T-helper 9 cell (primary cell): ENCODE measurements at places on chromosomes 11 and 22.

- no peak for DNase-seq
Measured at GRCh38 chr11:108534274-108534882, 36.2 kb upstream of the POGLUT3 start.

DNA sequence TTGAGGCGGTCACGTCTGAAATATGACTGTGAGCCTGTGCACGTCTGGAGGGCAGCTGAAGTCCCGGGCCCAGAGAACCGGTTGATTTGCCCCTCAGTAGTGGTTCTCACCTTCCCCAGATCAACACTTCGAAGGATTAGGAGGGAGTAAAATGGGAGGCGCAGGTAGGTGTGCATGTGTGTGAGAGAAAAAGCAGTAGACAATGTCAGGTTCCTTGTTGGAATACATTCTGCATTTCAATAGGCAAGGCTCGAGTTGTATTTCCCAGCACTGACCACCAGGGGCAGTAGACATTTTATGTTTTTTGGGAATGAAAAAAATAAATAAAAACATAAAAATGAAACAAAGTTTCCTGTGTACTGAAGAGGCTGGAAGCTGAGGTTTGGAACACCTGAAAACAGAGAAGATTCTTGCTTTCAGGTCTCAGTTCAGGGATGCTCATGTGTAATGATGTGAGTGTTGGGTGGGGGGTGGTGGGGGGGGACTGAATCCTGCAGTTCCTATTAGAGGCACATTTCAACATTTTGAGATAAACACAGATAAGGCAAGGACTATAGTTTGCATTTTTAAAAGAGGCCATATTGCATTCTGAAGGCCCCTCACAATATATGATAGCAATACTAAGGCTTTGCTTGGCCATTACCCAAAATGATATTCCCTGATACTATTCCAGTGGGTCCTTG lies 333.9 kb downstream of the CADM1 start:
- DNase-seq, result no peak

DNA sequence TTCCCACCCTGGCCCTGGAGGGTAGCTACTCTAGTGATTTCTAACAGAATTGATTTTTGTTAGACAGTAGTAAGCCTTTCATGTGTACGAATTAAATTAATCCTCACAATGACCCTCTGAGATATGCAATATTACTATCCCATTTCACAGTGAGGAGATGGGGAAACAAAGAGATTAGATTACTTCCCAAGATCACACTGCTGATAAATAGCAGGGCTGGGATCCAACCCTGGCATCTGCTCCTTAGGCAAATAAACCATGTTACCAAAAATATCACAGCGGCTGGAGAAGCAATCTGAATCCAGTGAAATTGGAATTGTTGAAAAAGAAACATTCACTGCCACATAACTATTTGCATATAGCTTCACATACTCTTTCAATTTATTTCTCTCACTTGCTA lies 12.8 kb upstream of the CAVIN3 start:
- no peak for DNase-seq

- no peak for DNase-seq
Measured at GRCh38 chr11:17988465-17988864, 24.4 kb downstream of the SERGEF start.

DNA sequence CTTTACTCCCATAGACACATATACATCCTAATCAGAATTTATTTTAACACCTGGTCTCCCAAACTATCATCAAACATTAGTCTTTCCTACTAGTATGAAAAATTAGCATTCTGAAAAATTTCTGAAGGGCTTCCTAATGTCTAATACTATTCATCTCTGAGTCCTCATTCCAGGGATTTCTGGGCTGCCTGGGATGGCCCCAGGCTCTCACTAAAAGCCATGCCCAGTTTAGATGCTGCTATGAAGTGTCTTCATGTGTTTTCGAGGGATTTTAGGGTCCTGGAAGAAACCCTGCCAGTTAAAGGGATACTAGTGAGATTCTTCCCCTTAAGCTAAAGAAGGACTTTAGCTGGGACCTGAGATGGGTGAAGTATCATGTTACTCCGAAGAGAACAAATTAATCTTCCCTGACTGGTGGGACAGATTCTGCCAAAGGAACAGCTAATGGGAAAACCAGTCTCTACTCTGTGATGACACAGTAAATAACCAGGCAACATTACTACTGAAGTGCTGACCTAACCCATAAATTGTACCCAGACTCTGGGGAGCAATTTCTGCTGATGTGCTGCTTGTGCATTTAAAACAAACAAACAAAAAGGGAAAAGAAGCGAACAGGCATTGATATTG lies 342.6 kb downstream of the SOX6 start:
- no peak for DNase-seq

GRCh38 chr11:97856666-97857065 lies 1164.1 kb upstream of the CNTN5 start:
- DNase-seq, result no peak

GRCh38 chr11:76025068-76025467 lies 181.2 kb downstream of the WNT11 start:
- DNase-seq, result no peak

GRCh38 chr11:24375931-24376330 lies 120.9 kb upstream of the LUZP2 start:
- DNase-seq, result no peak

DNA sequence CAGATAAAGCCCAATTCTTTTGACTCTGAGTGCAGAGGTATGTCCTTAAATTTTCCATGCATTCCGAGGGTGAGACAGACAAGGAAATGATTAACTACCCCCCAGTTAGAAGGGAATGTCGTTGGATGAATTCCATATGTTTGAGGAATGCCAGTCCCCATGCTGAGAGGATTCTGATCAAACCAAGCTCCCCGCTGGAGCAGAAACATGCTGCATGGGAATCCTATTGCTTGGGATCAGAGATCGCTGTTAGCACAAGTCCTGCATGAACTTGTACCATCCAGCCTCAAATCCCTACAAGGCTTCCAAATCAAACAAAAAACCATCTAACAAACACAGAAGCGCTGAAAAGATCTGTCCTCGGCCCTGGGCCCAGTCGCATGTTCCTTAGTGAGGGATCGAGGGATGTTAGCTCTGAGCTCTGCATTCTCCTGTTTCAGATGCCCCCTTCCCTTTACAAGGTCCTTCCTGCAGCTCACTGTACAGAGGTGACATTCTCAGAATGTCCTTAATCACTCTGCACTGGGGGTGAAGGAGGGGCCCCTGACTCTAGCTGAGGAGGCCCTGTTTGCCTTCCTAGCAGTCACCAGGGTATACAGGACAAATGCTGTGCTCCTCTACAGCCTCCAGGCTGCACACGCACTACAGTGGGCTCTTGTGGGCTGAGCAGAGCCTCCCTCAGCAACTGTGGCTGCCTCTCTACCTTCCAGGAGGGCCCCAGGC lies 353.4 kb downstream of the TENM4 start:
- DNase-seq, result no peak

DNA sequence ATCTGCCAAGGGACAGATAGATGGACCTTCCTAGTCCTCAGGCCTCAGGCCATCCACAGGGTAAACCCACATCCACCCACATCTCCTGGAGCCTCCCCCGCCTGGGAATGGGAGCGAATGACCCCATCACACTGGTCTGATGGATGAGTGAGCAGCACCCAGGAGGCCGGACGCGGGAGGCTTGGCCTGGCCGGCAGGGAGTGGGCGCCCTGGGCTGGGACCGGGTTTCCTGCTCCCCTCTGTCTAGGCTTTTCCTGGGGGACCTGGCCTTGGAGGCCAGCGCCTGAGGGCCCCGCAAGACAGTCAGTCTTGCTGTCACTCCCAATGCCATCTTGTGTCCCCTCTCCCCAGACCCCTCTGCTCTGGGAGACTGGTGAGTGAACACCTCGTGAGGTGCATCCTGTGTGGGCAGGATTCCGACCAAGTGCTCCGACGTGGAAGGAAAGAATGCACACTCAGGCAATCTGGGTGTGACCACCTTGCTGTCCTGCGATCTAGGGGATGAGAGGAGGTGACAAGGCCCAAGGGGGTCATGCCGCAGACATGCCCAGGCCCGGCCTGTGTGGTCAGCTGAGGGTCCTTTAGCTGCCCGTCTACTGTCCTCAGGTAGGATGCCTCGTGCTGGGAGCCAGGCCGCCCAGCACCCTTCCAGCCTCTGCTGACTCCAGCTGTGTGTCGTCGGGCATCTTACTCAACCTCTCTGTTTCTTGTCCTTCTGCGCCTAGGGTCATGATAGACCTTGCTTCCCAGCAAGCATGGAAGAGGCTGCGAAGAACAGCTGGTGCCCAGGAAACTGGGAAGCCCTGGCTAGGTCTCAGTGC lies 26.5 kb upstream of the WNT7B start:
- DNase-seq, result no peak

- DNase-seq, result no peak
Measured at GRCh38 chr11:113634940-113635575, 71.0 kb downstream of the TMPRSS5 start.

DNA sequence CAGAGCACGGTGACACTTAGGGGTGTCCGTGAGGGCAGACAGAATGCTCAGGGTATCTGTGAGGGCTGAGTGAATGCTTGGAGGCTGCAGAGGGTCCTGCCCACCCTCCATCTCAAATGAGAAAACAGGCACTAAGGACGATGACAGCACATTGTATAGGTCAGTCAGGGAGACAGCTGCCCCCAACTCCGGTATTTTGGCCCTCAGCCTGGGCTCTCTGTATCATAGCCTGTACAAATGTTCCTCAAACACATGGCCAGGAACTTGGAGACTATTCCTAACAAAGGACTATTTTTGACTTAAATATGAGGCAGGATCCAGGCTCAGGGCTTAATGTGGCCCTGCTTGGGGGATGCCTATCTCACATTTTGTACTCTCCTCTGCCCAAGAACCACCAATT lies 145.4 kb downstream of the OPCML start:
- no peak for DNase-seq

DNA sequence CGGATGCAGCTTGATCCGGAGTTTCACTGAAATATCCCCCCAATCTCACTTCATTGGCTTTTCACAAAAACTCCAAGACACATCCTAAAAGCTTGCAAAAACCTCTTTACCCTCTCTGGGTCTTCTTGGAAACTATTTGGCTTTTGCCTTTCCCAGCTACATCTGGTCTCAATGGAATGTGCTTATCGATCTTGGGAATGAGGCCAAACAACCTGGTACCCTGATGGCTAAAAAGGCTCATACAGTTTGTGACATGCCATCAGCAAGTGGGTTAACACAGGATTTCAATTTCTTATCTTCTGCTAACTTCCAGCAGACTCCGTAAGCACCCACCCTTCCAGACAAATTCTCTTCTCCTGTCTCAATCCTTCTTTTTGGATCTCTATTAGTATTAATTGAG lies 45.9 kb upstream of the TEAD1 start:
- no peak for DNase-seq

GRCh38 chr11:73453562-73453961 lies 77.4 kb downstream of the RELT start:
- no peak for DNase-seq

- no peak for DNase-seq
Measured at GRCh38 chr11:17400048-17400775, 11.8 kb upstream of the KCNJ11 start.

DNA sequence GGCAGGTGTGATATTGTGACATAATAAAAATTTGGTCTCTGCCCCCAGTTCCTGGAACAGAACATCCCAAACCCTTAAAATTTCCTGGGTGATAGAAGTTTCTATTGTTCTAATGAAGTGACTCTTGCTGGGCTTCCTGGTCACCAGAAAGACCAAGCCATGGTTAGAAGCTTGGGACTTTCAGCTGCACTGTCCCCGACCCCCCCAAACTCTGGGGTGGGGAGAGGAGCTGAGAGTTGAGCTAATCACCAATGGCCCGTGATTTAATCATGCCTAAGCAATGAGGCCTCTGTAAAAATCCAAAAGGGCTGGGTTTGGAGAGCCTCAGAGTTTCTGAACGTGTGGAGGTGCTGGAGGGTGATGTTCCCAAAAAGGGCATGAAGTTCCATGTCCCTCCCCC lies 54.8 kb upstream of the FTH1 start:
- DNase-seq, result no peak

- DNase-seq, result no peak
Measured at GRCh38 chr22:34885852-34886251, 180.1 kb upstream of the ISX start.

DNA sequence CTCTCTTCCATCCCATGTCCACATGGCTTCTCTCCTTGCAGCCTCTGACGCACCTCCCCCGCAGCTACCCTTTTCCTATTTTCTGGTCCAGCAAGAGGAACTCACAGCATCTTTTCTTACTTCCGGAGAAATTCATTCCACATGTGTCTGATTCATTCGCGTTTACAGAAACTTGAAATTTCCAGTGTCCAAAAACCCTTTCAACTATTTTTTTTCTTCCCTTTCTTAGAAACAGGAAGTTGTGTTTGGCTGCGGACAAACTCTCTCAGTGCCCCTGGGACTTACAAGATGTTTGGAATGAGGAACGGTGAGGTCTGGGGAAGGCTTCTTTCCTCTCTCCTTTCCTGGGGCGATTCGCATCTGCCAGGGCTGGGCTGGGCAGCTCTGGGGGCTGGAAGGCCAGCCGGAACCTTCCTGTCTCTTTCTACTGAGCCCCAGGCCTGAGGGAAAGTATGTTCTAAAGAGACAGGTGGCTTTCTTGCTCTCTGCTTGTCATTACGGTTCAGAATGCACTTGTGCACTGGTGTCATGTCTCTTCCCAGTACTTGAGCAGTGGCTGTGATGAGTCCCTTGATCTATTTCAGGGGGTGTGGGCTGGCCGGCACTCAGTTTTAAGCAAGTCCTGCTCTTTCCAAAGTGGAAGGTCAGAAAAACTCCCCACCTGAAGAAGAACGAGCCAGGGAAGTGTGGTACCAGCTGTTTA lies 27.5 kb downstream of the ADAMTS8 start:
- DNase-seq, result no peak

DNA sequence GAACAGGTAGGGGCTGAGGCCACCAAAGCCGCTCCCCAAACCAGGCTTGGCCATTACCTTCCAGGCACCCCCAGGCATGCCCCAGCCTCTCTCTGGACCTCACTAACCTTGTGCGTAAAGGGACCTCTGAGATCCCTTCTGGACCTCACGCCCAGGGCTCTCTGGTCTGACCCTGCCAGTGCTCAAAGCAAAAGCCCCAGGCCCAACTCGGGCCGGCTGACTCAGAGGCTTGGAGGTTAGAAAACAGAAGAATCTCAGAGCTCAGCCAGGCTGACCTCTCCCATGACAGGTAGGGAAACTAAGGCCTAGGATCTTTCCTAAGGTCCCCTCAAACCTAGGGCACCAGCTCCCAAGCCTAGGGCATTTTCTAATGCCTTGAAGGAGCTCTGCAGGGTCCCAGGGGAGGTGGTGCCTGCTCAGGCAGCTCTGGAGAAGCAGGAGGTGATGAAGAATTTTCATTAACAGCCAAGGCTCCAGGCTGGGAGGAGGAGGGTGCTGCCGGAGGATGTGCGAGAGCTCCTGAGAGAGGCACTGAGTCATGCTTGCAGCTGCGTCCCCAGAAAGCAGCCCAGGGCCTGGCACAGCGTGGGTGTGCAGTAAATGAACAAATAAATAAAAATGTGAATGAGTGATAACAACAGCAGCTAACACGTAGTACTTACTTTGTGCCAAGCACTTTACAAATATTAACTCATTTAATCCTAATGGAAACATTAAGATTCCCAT lies 25.6 kb downstream of the ARRB1 start:
- DNase-seq, result no peak

- DNase-seq, result no peak
Measured at GRCh38 chr11:80868831-80869230, 1428.0 kb upstream of the TENM4 start.

- no peak for DNase-seq
Measured at GRCh38 chr11:122140500-122140899, 24.5 kb upstream of the BLID start.

- DNase-seq, result peak; percentile 58
Measured at GRCh38 chr22:37218771-37219411, 6.6 kb upstream of the SSTR3 start.

GRCh38 chr11:78525720-78526119 lies 48.9 kb downstream of the NARS2 start:
- DNase-seq, result no peak
